ENCODE measurements at places on chromosomes 1 and 21.

GRCh38 chr21:45529785-45530422 is 12.3 kb downstream of the SLC19A1 start:
- H3K27ac ChIP-seq = no peak overlapping the region
- H3K36me3 ChIP-seq = peaks cover 48% of the 10 kb centered on the region
- H3K4me1 ChIP-seq = peaks cover 23% of the 10 kb centered on the region
- no peak for DNase-seq
- no peak overlapping the region for H3K4me3 ChIP-seq

DNA sequence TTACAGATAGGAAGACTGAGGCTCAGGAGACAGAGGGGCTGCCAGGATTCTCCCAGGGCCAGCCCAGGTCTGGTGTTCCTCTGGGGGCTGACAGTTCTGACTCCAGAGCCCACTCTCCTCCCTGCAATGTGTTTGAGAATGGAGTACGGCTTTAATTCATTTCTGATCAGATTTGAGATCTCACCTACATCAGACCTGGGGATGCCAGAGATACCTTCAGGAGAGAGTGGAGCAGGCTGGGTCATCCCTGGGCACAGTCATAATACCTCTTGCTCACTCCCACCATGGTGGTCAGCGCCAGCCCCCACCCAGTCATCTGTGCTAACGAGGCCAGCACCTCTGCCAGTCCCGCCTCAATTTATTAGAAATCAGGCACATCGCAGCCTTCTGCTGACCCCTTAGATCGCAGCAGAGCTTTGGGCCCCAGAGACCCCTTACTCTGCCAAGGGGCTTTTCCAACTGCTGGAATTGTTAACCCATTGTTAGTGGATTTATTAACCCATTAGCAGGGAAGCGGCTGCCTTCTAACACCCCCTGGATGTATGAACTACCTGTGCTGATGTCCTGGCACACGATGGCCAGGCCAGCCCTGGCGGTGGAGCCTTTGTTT is 352.1 kb downstream of the MATN1 start:
- no peak for DNase-seq
- H3K27me3 ChIP-seq = no peaks in the 10 kb centered on the region
- no peak overlapping the region for H3K4me3 ChIP-seq
- no peaks in the 10 kb centered on the region for H3K4me1 ChIP-seq
- no peak overlapping the region for H3K27ac ChIP-seq

GRCh38 chr1:234176000-234176399 is 197.3 kb upstream of the COA6 start:
- H3K27me3 ChIP-seq = no peaks in the 10 kb centered on the region
- no peak overlapping the region for H3K27ac ChIP-seq
- no peak overlapping the region for H3K4me3 ChIP-seq
- no peak for DNase-seq
- no peaks in the 10 kb centered on the region for H3K36me3 ChIP-seq
- peaks cover 6% of the 10 kb centered on the region for H3K4me1 ChIP-seq

- no peaks in the 10 kb centered on the region for H3K4me1 ChIP-seq
- no peak overlapping the region for H3K4me3 ChIP-seq
- no peaks in the 10 kb centered on the region for H3K36me3 ChIP-seq
- H3K27ac ChIP-seq = no peak overlapping the region
- DNase-seq = no peak
- H3K27me3 ChIP-seq = no peaks in the 10 kb centered on the region
Measured at GRCh38 chr1:30302858-30303257, 420.5 kb downstream of the MATN1 start.

- H3K4me1 ChIP-seq = no peaks in the 10 kb centered on the region
- no peak overlapping the region for H3K27ac ChIP-seq
- no peak overlapping the region for H3K4me3 ChIP-seq
- no peak for DNase-seq
- no peaks in the 10 kb centered on the region for H3K27me3 ChIP-seq
Measured at GRCh38 chr21:35394634-35395369, 345.7 kb upstream of the RUNX1 start.

DNA sequence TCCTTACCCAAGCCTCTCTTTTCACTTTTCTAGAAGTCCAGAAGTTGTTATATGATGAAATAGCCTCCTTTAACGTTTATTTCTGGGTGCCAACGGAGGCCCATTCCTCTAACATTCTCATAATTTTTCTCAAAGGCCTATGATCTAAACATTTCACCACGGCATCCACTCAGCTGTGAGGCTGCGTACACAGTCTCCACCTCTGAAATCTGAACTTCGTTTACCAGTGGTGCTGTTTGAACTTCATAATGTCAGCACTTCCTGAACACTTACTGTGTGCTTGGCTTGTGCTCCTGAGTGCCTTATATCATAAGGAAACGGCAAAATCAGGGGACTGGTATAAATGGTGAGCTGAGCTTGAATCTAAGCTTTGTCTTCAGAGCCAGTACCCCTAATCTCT is 12.0 kb upstream of the RBP7 start:
- H3K27me3 ChIP-seq = no peaks in the 10 kb centered on the region
- H3K27ac ChIP-seq = no peak overlapping the region
- H3K4me3 ChIP-seq = no peak overlapping the region
- no peaks in the 10 kb centered on the region for H3K4me1 ChIP-seq
- DNase-seq = no peak

DNA sequence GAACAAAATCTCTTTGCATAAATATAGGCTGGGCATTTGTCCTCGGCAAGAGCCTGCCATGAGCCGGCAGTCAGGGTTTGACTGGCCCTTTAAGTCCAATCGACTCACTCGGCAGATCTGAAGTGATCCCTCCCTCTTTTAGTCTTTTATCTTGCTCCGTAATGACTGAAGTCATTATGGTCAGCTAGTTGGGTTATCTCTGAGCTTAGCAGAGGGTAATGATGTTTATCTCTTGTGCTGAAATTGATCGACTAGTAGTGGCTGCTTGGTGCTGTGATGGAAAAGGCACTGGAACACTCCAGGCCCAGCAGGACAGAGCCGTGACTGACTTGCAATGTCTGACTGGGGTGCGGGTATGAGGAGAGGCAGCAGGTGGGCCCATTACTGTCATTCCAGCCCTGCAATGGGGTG is 468 bp upstream of the ABCA4 start:
- no peaks in the 10 kb centered on the region for H3K36me3 ChIP-seq
- H3K27ac ChIP-seq = no peak overlapping the region
- no peak for DNase-seq
- H3K4me1 ChIP-seq = no peaks in the 10 kb centered on the region
- H3K27me3 ChIP-seq = no peaks in the 10 kb centered on the region

DNA sequence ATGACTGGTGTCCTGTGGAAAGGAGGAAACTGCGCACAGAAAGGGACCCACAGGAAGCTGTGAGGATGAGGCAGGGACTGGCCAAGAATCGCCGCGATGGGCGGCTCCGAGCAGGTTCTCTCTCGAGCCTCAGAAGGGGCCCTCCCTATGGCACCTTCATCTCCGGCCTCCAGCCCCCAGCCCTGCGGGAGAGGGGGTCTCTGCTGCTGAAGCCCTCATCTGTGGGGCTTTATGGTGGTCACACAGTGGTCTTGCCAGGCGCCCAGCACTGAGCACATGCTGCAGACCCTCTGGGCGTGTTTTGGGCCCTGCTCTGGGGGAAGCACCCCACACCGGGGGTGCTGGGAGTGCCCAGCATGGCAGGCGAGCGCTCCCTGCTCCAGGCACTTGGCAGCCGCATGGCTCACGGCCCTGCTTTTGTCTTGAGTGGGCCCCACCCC is 86.6 kb upstream of the ACTRT2 start:
- no peak for DNase-seq
- H3K27ac ChIP-seq = no peak overlapping the region
- H3K36me3 ChIP-seq = no peaks in the 10 kb centered on the region
- peaks cover 5% of the 10 kb centered on the region for H3K4me1 ChIP-seq
- H3K27me3 ChIP-seq = no peaks in the 10 kb centered on the region

DNA sequence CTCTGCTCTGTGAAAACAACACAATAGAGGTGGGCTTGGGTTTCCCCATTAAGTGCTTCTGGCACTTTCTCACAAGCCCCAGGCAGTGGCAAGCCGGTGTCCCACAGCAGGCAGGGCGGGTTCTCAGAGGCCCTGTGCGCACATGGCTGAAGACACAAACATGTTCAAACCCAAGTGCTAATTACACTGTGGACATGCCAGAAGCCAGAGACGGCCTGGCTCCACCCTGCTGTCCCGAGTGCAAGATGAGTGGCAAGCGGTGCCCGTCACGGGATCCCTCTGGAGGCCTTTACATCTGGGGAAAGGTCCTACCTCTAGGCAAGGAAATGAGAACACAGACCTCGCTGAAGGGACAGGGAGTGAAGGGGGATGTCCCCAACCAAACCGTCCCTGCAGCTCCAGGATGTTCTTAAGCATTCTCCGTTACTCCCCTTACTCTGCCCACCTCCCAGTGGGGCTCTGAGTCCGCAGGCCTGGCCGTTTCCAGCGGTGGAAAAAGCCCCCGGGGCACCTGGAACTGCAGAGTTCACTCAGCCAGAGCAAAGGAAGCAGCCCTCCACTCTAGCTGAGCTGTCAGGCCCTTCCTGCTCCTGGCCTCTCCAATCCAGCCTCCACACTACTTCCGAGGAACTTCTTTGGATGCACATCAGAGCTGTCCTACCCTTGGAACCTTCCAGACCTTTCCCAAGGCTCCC is 57.4 kb downstream of the SLC66A1 start:
- H3K36me3 ChIP-seq = peaks cover 35% of the 10 kb centered on the region
- no peak for DNase-seq
- peaks cover 42% of the 10 kb centered on the region for H3K4me1 ChIP-seq
- no peaks in the 10 kb centered on the region for H3K27me3 ChIP-seq
- no peak overlapping the region for H3K4me3 ChIP-seq
- H3K27ac ChIP-seq = peak overlapping the region; percentile 0

- no peaks in the 10 kb centered on the region for H3K4me1 ChIP-seq
- H3K27me3 ChIP-seq = no peaks in the 10 kb centered on the region
- DNase-seq = no peak
- H3K27ac ChIP-seq = no peak overlapping the region
- no peaks in the 10 kb centered on the region for H3K36me3 ChIP-seq
- no peak overlapping the region for H3K4me3 ChIP-seq
Measured at GRCh38 chr1:186854102-186854501, 25.4 kb downstream of the PLA2G4A start.

DNA sequence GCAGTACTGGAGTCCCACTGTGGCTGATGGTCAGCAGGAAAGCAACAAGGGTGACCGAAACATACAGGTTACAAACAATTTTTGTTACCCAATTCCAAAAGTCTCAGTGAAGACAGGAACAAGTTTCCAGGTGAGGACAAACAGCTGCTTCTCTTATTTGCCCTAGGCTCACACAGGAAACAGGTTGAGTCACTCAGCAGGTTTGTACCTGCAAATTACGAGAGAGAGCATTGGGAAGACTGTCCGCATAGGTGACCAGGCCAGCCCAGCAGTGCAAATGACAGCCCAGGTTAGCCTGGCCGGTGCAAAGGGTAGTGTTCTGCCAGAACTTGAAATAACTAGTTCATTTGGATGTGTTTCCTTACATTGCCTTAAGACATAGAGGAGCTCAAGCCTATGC is 40.0 kb upstream of the DSCAM start:
- H3K27ac ChIP-seq = no peak overlapping the region
- H3K4me1 ChIP-seq = no peaks in the 10 kb centered on the region
- H3K4me3 ChIP-seq = no peak overlapping the region
- DNase-seq = no peak
- no peaks in the 10 kb centered on the region for H3K27me3 ChIP-seq

GRCh38 chr1:215064327-215064726 is 18.2 kb upstream of the KCNK2 start:
- no peaks in the 10 kb centered on the region for H3K36me3 ChIP-seq
- no peak for DNase-seq
- H3K4me3 ChIP-seq = no peak overlapping the region
- H3K27ac ChIP-seq = no peak overlapping the region

DNA sequence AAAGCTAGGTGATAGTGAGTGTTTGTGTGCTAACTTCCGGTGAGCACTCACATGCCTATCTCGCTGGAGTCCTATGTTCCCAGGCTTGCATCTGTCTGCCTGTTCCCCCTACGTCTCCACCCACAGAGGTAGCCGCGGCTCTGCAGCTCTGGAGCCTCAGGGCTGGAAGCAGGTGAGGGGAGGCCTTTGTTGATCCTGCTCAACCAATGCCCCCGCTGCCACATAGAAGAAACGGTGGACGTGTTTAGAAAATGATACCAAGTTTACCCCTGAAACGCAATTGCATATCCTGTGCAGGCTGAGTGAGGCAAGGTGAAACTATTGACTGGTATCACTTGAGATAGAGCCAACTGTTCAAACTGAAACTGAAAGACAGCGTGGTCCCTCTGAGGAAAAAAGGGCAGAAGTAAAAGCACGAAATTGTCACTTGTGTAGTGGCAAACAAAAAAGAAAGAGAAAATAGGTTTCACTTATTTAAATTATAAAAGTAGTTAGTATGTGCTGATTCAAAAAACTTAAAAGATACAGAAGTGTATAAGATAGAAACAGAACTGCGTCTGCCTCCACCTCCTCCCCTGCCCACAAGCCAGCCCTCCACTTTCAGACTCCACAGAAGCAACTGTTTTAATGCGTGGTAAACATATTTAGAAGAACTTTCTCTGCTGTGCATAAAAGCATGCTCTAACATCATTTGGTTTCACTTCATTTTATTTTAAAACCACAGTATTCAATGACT is 38.6 kb upstream of the ETS2 start:
- DNase-seq = peak; percentile 61
- H3K27ac ChIP-seq = peak overlapping the region; percentile 97
- no peaks in the 10 kb centered on the region for H3K36me3 ChIP-seq

- peaks cover 6% of the 10 kb centered on the region for H3K4me1 ChIP-seq
- H3K36me3 ChIP-seq = no peaks in the 10 kb centered on the region
- H3K27me3 ChIP-seq = peaks cover 14% of the 10 kb centered on the region
- DNase-seq = no peak
- peak overlapping the region; percentile 63 for H3K27ac ChIP-seq
- peak overlapping the region; percentile 76 for H3K4me3 ChIP-seq
Measured at GRCh38 chr1:167716000-167716271, 5.8 kb upstream of the MPZL1 start.

GRCh38 chr1:27374362-27375086 is at the start of gene FCN3:
FCN3 (minus strand) TSS chr1:27374824; CDS start chr1:27374818, 6 bp downstream.
- H3K27me3 ChIP-seq = peaks cover 2% of the 10 kb centered on the region
- H3K36me3 ChIP-seq = no peaks in the 10 kb centered on the region
- DNase-seq = no peak
- peaks cover 1% of the 10 kb centered on the region for H3K4me1 ChIP-seq

DNA sequence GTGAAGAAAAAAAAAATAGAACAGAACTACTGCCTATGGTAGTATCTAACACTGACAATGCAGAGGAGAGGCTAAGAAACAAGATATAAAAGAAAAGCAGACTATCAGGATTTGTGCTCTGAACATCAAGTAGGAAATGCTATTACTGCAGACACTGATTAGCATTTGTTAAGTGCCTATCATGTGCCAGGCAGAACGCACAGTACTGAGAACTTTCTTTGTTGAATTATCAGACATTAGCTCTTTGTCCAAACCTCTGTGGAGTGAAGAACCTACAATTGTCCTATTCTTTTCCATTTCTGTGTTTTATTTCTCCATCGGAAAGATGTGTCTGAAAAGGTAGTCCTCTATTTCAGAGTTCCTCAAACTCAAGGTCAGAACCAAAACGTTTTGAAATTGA is 30.5 kb upstream of the DISP1 start:
- H3K27me3 ChIP-seq = no peaks in the 10 kb centered on the region
- DNase-seq = no peak
- no peak overlapping the region for H3K27ac ChIP-seq
- H3K4me1 ChIP-seq = no peaks in the 10 kb centered on the region
- no peak overlapping the region for H3K4me3 ChIP-seq

- no peak overlapping the region for H3K27ac ChIP-seq
- H3K36me3 ChIP-seq = no peaks in the 10 kb centered on the region
- DNase-seq = no peak
- H3K27me3 ChIP-seq = no peaks in the 10 kb centered on the region
- no peaks in the 10 kb centered on the region for H3K4me1 ChIP-seq
Measured at GRCh38 chr1:172514108-172514507, 18.8 kb upstream of the SUCO start.
